ENCODE measurements at places on chromosomes 11 and 22. TPM values are rescaled to one million over a fixed set of nuclear protein-coding genes. Genes with fewer than 3 reads are reported as not detected.

DNA sequence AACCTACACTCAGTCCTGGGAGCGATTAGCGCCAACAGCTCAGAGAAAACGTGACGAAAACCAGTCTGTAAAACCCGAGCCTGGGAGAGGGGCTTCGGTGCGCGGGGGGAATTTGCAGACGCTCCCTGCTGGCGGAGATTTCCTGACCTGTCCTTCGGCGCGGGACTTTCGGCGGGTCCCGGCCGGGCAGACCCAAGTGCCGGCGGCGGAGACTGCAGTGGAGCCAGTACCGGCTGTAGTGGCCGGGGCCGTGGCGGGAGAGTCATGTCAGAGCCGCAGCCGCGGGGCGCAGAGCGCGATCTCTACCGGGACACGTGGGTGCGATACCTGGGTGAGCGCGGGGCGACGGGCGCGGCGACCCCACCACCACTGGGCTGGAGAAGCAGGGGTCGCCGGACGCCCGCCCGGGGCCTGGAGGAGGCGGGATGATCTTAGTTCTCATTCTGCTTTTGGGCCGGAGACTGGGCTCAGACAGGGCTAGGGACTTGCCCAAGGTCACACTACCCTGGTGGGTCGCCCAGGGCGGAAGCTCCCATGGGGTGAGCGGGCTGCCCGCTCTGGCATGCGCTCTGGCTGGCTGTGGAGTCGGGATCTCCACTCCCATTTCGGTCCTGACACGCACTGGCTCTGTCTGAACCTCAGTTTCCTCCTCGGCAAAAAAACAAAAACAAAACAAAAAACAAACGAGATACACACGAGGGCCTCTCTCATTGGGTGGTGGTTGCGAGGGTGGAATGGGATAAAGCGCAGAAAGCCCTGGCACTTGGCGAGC lies at the start of gene MTFP1:
Gene MTFP1, plus strand, starts transcription at position 153 of the 772 bp plus-strand sequence. Its CDS starts 112 bp downstream, at position 265.
- no peaks in the 10 kb centered on the region for H3K36me3 ChIP-seq
- DNase-seq, result peak; percentile 35
- H3K27ac ChIP-seq, result peak within 1 kb of the TSS; percentile 96
- peaks cover 24% of the 10 kb centered on the region for H3K4me1 ChIP-seq

DNA sequence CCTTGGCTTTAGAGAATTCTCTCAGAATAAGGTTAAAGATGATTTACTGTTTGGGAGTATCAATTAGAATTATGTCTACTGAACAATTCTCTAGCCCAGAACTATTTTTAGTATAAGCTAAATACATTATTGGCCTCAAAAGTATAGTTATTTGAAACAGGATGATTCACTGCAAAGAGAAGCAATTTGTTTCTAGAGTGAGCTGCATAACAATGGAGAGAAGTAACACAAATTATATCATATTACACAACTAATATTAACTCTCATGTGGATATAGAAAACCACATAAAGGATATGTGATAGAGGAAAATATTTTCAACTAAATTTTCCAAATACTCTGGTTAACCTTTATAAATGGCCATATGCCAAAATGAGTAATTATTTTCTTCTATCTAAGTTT lies 24.9 kb downstream of the PGM2L1 start:
- no peak overlapping the region for H3K4me3 ChIP-seq
- no peak for DNase-seq
- H3K4me1 ChIP-seq, result no peaks in the 10 kb centered on the region
- no peaks in the 10 kb centered on the region for H3K36me3 ChIP-seq
- no peak overlapping the region for H3K27ac ChIP-seq

The C1QTNF6 gene
- 9.3 TPM for total RNA-seq

DNA sequence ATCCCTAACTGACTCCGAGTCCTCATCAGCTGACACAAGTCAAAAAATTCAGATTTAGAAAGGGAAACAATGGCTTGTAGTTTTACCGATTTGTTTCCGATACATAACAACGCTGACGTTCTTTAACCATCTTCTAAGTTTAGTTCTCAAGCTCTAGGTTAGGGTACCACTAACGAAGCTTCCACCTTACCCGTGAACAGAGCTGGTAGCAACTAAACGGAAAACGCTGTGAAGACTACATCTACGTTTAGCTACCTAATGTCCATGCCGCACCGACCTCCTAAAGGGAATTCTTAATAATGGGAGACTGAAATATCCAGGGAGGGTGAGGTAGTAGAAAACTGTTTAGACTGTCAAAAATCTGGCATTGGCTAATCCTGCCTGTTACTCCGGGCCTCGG lies 1.0 kb downstream of the NUP98 start:
- H3K36me3 ChIP-seq, result no peaks in the 10 kb centered on the region
- H3K27me3 ChIP-seq, result no peaks in the 10 kb centered on the region
- no peaks in the 10 kb centered on the region for H3K4me1 ChIP-seq
- DNase-seq, result no peak
- H3K4me3 ChIP-seq, result peak overlapping the region; percentile 63
- peak overlapping the region; percentile 85 for H3K27ac ChIP-seq

GRCh38 chr22:27714068-27714467 lies 87.5 kb downstream of the MN1 start:
- no peak overlapping the region for H3K4me3 ChIP-seq
- H3K36me3 ChIP-seq, result no peaks in the 10 kb centered on the region
- no peak overlapping the region for H3K27ac ChIP-seq
- no peaks in the 10 kb centered on the region for H3K4me1 ChIP-seq

The FAM227A gene
- 1.0 TPM for total RNA-seq

The MMP3 gene
- 0.41 TPM for total RNA-seq

DNA sequence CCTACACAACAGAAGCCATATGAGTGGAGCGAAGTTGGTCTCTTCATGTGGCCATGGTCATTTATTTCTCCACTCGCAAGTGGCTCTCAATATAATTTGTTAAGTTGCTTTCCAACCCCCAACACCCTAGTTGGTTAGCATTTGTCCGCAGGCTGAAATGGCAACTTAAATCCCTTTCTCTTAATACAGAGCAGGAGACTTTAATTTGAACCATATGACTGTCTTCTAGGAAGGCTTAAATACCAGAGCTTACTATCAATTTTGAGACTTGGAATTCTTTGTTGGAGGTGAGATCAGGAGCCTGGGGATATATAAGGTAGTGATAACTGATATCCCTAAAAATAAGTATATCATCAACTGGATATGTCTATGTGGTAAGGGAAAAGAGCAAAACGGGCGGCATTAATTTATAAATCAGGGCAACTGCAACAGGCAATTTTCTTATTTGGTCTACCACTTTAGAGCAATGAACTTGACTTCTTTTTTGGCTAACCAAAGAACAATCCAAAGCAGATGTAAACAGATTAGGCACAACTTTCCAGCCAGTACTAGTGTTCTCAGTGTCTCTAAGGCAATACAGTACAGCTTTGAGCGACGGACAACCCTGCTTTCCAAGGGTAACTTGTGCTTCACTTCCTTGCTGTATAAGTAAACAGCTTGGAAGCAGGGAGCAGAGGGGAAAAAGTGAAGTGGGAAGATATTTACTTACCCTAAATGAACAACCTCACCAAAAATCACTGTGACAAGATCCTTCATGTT lies 74.7 kb upstream of the APOA1 start:
- no peak overlapping the region for H3K4me3 ChIP-seq
- no peaks in the 10 kb centered on the region for H3K4me1 ChIP-seq
- H3K27ac ChIP-seq, result no peak overlapping the region
- no peak for DNase-seq
- no peaks in the 10 kb centered on the region for H3K36me3 ChIP-seq
- no peaks in the 10 kb centered on the region for H3K27me3 ChIP-seq

DNA sequence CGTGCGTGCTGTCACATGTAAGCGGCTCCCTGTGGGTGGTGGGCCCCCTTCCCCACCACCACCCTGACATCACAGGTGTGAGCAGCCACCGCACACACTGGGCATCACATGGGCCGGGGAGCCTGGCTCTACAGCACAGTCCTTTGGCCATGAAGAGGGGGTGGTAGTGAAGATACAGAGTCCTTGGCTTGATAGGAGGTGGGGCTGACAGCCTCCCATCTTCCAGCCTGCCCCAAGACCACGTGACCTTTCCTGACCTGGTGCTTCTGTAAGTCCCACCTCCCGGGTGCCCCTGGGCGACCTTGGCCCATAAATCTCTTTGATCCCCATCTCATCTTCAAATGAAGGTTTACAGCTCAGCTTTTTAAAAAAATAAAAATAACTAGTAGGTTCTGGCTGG lies 21.2 kb upstream of the MGAT3 start:
- no peaks in the 10 kb centered on the region for H3K36me3 ChIP-seq
- DNase-seq, result no peak
- H3K4me1 ChIP-seq, result no peaks in the 10 kb centered on the region
- H3K4me3 ChIP-seq, result no peak overlapping the region

The OR10D3 gene
- not detected for total RNA-seq

The ST14 gene
- 114 TPM for total RNA-seq

DNA sequence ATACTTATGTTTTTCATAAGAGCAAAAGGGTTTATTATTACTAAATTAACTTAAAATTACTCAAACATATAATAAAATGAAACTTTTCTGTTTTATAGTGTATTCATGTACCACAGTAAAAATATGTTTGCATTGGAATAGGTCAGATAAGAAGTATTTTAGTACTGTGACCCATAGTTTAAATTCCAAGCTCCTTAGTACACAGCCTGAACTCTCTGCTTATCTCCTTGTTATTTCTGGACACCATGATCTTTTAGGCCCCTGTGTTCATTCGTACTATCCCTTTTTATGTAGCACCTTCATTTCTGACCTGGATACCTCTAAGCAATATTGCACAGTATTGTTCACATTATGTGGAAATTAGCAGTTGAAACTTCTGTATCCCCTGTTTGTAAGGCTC lies 296.7 kb upstream of the SYN3 start:
- no peak overlapping the region for H3K4me3 ChIP-seq
- no peak overlapping the region for H3K27ac ChIP-seq
- H3K36me3 ChIP-seq, result no peaks in the 10 kb centered on the region
- no peak for DNase-seq

Data from prostate gland (tissue), 2 donors.